Right atrium auricular region (tissue), 2 donors: ENCODE measurements at places on chromosomes 16 and 17. TPM values are rescaled to one million over a fixed set of nuclear protein-coding genes. Genes with fewer than 3 reads are reported as not detected.

The GSE1 gene
- 55.7 TPM for total RNA-seq

The STH gene
- not detected for total RNA-seq

The EVPLL gene
- total RNA-seq, result not detected

The TPSG1 gene
- total RNA-seq, result not detected

The ERI2 gene
- 4.9 TPM for total RNA-seq

The PRSS36 gene
- total RNA-seq, result 1.9 TPM

The APOBR gene
- total RNA-seq, result 0.78 TPM

The SPEM1 gene
- not detected for total RNA-seq

The TBC1D3K gene
- not detected for total RNA-seq

The TBC1D3I gene
- not detected for total RNA-seq

The KLHL36 gene
- 44.1 TPM for total RNA-seq

The TIGD7 gene
- 5.4 TPM for total RNA-seq

The DPEP2NB gene
- total RNA-seq, result not detected

The RMI2 gene
- not detected for total RNA-seq

The CRK gene
- 49.8 TPM for total RNA-seq

The GAST gene
- total RNA-seq, result not detected
